Astrocyte (in vitro differentiated cells and primary cell): ENCODE measurements at places on chromosomes 1 and 21.

DNA sequence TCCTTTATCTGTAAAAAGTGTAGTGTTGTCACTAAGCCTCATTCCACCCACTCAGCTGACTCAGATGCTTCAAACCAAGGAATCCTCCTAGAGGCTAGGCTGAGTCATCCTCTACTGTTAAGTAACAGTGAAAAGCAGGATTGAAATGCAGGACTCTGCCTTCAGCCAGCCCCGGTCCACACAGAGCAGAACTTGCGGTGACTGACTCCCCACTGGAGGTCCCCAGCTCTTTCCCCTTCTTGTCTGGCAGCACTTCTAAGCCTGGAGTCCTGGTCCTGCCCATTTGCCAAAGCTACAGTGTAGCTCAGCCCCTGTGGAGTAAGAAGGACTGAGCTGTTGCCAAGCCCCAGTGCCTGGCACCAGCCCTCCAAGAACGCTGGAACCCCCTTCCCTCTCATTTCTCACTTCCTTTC lies 1.7 kb downstream of the RAB7B start:
- no peaks in the 10 kb centered on the region for H3K36me3 ChIP-seq
- H3K27me3 ChIP-seq: no peaks in the 10 kb centered on the region

DNA sequence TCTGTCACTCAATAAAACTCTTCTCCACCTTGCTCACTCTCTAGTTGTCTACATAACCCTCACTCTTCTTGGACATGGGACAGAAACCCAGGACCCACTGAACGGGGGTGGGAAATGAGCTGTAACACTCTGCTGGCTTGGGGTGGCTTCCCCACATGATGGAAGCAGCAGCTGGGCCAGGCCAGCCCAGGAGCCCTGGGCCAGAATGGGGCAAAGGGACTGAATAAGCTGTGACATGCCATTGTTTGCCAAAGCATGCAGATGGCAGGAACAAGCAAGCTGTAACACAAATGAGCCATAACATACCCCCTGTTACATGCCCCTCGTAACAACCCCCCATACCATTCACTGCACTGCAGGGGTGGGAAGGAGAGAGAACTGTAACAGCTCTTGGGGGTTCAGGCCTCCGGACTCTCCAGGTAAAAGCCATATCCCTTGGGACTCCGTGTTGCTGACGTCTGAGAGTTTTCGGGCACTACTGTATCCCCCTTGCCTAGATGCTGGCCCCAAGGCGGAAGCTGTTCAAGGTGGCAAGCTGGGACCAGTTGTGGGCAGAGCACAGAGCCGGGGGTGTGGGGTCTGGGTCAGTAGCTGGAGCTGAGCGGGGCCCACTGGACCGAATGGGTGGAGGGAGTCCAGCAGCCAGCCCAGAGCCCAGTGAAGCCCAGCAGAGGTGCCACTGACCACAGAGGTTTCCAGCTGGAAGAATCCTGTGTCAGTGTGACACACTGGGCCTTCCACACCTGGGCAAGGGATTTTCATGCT lies 56.1 kb upstream of the DMRTB1 start:
- no peaks in the 10 kb centered on the region for H3K4me1 ChIP-seq
- H3K36me3 ChIP-seq: no peaks in the 10 kb centered on the region
- peaks cover 18% of the 10 kb centered on the region for H3K27me3 ChIP-seq
- H3K4me3 ChIP-seq: no peak overlapping the region
- H3K27ac ChIP-seq: no peak overlapping the region
- DNase-seq: no peak

DNA sequence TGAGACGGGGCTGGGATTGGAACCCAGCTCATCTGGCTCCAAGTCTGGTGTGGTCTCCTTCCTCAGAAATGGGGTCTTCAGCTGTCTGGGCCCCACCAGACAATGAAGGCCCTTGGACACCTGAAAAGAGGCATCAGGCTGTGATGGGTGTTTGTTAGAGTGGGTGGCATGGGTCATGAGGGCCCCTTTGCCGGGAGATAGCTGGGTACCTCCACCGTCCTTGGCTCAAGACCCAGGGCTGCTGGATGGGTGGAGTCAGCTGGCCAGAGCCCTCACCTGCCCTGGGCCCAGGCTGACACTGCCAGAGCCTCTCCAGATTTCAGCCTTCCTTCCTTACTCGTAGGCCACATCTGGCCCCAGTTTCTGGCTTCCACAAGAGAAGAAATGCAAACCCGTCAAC lies 13.4 kb upstream of the TTC22 start:
- no peaks in the 10 kb centered on the region for H3K4me1 ChIP-seq
- peaks cover 6% of the 10 kb centered on the region for H3K27me3 ChIP-seq
- DNase-seq: no peak
- no peak overlapping the region for H3K27ac ChIP-seq

- no peaks in the 10 kb centered on the region for H3K27me3 ChIP-seq
- DNase-seq: peak; percentile 14
- no peak overlapping the region for H3K4me3 ChIP-seq
- H3K36me3 ChIP-seq: no peaks in the 10 kb centered on the region
- no peak overlapping the region for H3K27ac ChIP-seq
Observed at GRCh38 chr1:170640581-170640980, 23.4 kb upstream of the PRRX1 start.

GRCh38 chr1:198929961-198930599 lies 291.2 kb downstream of the PTPRC start:
- peak overlapping the region; percentile 40 for H3K27ac ChIP-seq
- peak; percentile 75 for DNase-seq
- no peaks in the 10 kb centered on the region for H3K27me3 ChIP-seq
- H3K4me3 ChIP-seq: peak overlapping the region; percentile 48

DNA sequence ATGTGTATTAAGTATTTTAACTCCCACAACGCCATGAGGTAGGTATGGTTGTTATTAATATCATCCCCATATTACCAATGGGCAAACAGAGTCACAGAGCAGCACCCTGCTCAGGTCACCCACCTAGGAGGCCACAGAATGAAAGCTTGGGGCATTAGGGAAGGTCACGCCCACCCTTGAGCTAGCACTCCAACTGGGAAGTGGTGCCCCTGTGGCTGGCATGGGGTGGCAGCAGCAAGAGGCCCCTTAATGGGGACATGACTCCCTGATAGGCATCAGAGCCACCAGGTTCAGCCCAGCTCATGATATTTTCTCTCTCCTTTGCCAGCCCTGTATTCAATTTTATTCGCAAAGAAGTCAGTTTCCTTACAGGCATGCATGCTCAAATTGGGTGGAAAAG lies 90.6 kb downstream of the DMRTB1 start:
- DNase-seq: no peak
- no peaks in the 10 kb centered on the region for H3K27me3 ChIP-seq
- H3K4me3 ChIP-seq: no peak overlapping the region
- no peaks in the 10 kb centered on the region for H3K36me3 ChIP-seq

- H3K4me3 ChIP-seq: peak within 1 kb of the TSS; percentile 39
- H3K4me1 ChIP-seq: no peaks in the 10 kb centered on the region
- H3K27ac ChIP-seq: no peak within 1 kb of the TSS
Observed at GRCh38 chr1:158180741-158181576, at the start of gene CD1D. Gene CD1D (plus strand): TSS chr1:158180895. CDS start chr1:158181102, 207 bp downstream.

GRCh38 chr1:112508278-112509004 lies at the start of gene WNT2B:
Gene WNT2B (plus strand): TSS chr1:112508965. CDS start chr1:112509263, 298 bp downstream.
- H3K27me3 ChIP-seq: peaks cover 96% of the 10 kb centered on the region
- H3K4me3 ChIP-seq: peak within 1 kb of the TSS; percentile 40
- H3K4me1 ChIP-seq: peaks cover 11% of the 10 kb centered on the region
- DNase-seq: no peak
- H3K36me3 ChIP-seq: no peaks in the 10 kb centered on the region
- H3K27ac ChIP-seq: no peak within 1 kb of the TSS

GRCh38 chr1:208112401-208112800 lies 131.8 kb downstream of the PLXNA2 start:
- peaks cover 9% of the 10 kb centered on the region for H3K4me1 ChIP-seq
- DNase-seq: no peak
- H3K4me3 ChIP-seq: no peak overlapping the region
- no peak overlapping the region for H3K27ac ChIP-seq
- H3K27me3 ChIP-seq: no peaks in the 10 kb centered on the region

GRCh38 chr21:36889401-36889800 lies 77.1 kb downstream of the HLCS start:
- H3K4me1 ChIP-seq: peaks cover 7% of the 10 kb centered on the region
- H3K27ac ChIP-seq: peak overlapping the region; percentile 8
- H3K36me3 ChIP-seq: no peaks in the 10 kb centered on the region
- no peaks in the 10 kb centered on the region for H3K27me3 ChIP-seq
- no peak overlapping the region for H3K4me3 ChIP-seq

GRCh38 chr1:45328680-45329079 lies 2.0 kb downstream of the HPDL start:
- H3K27ac ChIP-seq: no peak overlapping the region
- no peaks in the 10 kb centered on the region for H3K27me3 ChIP-seq
- H3K4me1 ChIP-seq: peaks cover 10% of the 10 kb centered on the region

- peaks cover 45% of the 10 kb centered on the region for H3K4me1 ChIP-seq
- no peak overlapping the region for H3K4me3 ChIP-seq
Observed at GRCh38 chr1:115296981-115297380, 41.1 kb downstream of the NGF start.

GRCh38 chr1:116817582-116818064 lies 63.4 kb downstream of the CD2 start:
- H3K27me3 ChIP-seq: no peaks in the 10 kb centered on the region
- H3K4me1 ChIP-seq: peaks cover 19% of the 10 kb centered on the region
- H3K27ac ChIP-seq: no peak overlapping the region
- no peaks in the 10 kb centered on the region for H3K36me3 ChIP-seq
- no peak for DNase-seq

GRCh38 chr1:109924316-109924715 lies 13.7 kb downstream of the CSF1 start:
- peaks cover 3% of the 10 kb centered on the region for H3K36me3 ChIP-seq
- no peak for DNase-seq
- peaks cover 16% of the 10 kb centered on the region for H3K4me1 ChIP-seq
- no peak overlapping the region for H3K27ac ChIP-seq
- H3K27me3 ChIP-seq: no peaks in the 10 kb centered on the region

- H3K4me1 ChIP-seq: peaks cover 9% of the 10 kb centered on the region
Observed at GRCh38 chr1:205430696-205431305, 8.9 kb upstream of the LEMD1 start.

GRCh38 chr1:41366455-41367287 lies 5.4 kb downstream of the FOXO6 start:
- no peaks in the 10 kb centered on the region for H3K36me3 ChIP-seq
- no peak for DNase-seq
- peak overlapping the region; percentile 5 for H3K4me3 ChIP-seq

DNA sequence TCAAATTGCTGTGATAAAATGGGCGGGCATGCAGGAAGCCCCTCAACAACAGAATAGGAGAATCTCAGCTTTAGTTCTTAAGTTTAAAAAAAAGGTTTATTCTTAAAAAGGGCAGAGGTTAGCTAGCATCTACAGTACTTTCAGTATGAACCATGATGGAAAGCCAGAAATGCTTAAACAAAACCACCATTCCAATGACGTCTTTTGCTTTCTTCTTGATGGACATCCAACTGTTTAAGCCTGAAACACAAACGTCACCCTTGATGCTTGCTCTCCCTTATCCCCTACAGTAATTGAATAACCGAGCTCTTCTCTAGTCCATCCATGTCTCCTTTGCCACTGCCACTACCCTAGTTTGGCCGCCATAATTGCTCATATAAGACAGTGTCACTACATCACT lies 25.7 kb downstream of the TAF5L start:
- H3K4me1 ChIP-seq: peaks cover 8% of the 10 kb centered on the region
- H3K27me3 ChIP-seq: no peaks in the 10 kb centered on the region
- no peak for DNase-seq
- H3K36me3 ChIP-seq: peaks cover 21% of the 10 kb centered on the region

- H3K4me3 ChIP-seq: no peak overlapping the region
- no peaks in the 10 kb centered on the region for H3K27me3 ChIP-seq
- H3K4me1 ChIP-seq: no peaks in the 10 kb centered on the region
- no peak for DNase-seq
- H3K27ac ChIP-seq: no peak overlapping the region
- H3K36me3 ChIP-seq: no peaks in the 10 kb centered on the region
Observed at GRCh38 chr1:4371849-4372248, 282.6 kb upstream of the AJAP1 start.

DNA sequence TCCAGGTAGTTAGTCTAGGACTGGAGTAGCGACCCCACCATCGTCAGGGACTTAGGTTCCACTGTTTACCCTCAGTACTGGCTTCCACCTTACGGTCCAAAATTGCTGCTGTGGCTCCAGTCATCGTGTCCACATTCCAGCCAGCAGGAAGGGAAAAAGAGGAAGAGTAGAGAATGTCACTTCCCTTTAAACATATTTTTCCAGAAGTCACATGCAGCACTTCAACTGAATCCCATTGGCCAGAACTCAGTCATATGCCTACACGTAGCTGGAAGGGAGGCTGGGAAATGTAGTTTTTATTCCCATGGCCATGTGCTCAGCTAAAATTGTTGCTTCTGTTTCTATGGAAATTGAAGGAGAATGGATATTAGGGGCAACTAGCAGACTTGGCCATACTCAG lies 84.1 kb upstream of the SELENON start:
- H3K36me3 ChIP-seq: no peaks in the 10 kb centered on the region
- no peak overlapping the region for H3K27ac ChIP-seq
- no peak overlapping the region for H3K4me3 ChIP-seq
- DNase-seq: no peak
- no peaks in the 10 kb centered on the region for H3K4me1 ChIP-seq

DNA sequence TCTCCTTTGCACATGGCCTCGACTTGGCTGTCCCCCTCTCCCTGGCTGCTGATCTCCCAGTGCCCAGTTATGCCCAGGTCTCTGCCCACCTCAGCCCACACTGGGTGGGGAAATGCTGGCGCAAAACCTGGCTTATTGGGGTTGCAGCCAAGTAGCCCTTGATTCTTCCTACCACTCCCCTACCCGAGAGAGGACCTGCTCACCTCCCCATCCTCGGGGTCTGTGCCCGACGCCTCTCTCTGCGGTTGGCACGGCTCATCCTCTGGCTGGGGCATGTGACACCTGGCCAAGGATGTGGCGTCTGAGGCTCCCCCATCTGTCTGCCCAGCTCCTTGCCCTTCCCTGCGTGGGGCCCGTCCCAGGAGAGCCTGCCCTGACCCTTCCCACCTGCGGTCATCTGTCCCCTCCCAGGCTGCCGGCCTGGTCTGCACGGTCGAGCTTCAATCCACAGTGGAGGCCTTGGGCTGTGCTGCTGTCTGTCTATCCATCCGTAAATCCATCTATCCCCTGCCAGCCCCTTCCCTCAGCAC lies 6.5 kb upstream of the PEX10 start:
- H3K27me3 ChIP-seq: peaks cover 4% of the 10 kb centered on the region
- no peak for DNase-seq
- no peak overlapping the region for H3K4me3 ChIP-seq
- no peak overlapping the region for H3K27ac ChIP-seq
- peaks cover 6% of the 10 kb centered on the region for H3K4me1 ChIP-seq
- H3K36me3 ChIP-seq: no peaks in the 10 kb centered on the region

DNA sequence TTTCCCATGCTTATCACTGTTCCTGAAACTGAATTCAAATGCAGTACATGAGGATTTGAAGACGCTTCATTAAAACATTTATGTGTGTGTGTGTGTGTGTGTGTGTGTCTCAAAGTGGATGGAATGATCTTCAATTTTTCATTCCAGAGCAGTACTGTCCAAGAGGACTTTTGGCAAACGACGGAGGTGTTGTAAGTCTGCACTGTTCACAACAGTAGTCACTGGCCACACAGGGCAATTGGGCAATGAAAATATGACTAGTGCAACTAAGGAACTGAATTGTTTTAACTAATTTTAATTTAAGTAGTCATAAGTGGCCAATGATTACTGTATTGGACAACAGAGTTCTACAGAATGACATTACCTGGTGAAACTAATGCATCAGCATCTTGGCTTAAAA lies 5.0 kb downstream of the TAF5L start:
- no peak overlapping the region for H3K4me3 ChIP-seq
- H3K27me3 ChIP-seq: no peaks in the 10 kb centered on the region
- peak; percentile 80 for DNase-seq
- no peaks in the 10 kb centered on the region for H3K36me3 ChIP-seq
